Stimulated activated CD8-positive, alpha-beta memory T cell treated with anti-CD3 and anti-CD28 coated beads, Interleukin-2, amount 100 ng/mL, for 1 hour (primary cell): ENCODE measurements at places on chromosomes 7 and 10.

DNA sequence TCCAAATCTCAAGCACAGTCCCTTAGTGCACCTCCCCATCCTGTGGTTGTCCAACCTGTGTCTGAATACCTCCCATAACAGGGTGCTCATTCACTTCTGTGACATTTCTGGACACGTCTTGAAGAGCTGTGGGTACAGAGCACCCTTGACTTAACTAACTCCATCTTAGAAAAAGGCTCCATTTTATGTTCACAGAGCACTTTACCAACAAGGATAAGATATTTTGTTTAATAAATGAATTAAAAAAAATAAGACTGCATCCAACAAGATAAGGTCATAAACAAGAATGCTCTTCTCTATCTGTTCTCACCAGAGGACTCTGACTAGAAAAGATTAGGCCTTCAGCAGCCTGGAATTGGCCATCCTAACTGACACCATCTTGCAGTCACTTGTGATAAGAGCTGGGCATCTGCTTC lies 335.2 kb upstream of the ZNF32 start:
- DNase-seq = no peak

DNA sequence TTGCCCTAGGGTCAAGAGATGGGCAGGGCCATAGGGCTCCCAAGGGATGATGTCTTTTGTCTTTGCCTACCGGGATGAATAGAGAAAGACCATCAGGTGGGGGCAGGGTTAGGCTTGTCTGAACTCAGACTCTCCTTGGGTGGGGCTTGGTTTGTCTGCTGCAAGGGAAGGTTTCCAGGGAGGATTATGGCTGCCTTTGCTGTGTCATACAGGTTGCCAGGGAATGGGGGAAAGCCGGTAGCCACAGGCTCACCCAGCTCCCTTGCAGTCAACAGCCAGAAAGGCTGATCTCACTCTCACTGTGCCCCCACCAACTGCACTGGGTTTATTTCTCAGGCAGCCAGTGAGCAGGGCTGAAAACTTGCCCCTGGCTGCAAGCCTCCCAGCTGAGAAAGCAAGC lies 253.2 kb downstream of the POLR1F start:
- DNase-seq = no peak

DNA sequence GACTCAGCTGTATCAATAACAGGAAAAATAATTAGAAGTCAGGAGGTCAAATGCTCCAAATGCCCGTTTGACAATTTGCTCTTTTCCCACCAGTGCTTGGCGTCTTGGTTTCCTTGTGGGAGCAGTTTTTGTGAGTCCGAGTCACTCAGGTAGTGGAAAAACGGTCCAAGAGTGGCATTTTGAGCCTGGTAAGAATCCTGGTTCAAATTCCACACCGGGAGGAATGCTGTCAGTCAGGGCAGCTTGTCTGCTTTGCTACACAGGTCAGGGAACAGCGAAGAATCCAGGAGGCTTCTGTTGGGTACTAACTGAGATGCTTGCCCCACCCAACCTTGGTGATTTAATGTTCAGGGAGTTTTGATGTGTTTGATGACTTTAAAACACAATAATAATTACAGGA lies 209.5 kb downstream of the HERPUD2 start:
- DNase-seq = no peak

DNA sequence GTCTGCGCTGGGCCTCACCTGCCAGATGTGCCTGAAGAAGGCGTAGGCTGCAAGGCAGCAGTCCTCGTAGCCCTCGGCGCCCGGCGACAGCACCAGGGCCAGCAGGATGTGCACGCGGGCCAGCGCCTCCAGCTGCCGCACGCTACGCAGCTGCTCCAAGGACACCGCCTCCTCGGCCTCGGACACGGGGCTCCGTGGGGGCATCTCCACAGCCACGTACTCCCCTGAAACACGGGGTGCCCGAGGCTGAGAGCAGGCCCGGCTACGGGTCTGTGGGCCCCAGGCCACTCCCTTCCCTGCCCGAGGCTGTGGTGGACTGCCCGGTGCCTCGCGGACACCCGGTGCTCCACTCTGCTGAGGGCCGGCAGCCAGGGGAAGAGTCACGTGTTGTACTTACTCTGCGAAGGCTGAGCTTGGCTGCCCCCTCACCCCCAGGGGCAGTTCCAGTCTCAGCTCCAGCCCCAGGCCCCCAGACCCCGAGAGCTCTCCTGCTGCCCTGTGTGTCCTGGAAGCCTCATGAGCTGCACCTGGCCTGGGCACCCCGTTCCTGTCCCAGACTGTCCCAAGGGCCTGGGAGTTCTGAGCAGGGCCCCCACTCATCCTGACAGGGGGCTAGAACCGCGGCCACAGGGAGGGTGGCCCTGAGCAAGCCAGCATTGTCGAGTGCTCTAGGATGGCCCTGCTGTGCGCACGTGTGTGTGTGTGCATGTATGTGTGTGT lies 62.8 kb downstream of the CFAP46 start:
- DNase-seq = no peak

DNA sequence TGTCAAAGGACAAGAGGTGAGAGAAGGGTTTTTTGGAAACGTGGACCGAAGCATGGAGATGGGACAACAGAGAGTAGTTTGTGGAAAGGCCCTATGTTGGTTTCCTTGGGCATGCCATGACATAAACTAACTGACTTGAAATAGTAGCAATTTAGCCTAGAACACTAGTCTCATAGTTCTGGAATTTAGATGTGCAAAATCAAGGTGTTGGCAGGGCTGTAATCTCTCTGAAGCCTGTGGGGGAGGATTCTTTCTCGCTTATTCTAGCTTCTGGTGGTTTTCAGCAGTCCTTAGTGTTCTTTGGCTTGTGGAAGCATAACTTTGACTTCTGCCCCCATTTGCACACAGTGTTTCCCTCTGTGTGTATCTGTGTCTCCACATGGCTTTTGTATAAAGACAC lies 283.4 kb downstream of the GFRA1 start:
- DNase-seq = no peak
